ENCODE measurements at places on chromosomes 3 and 15.

DNA sequence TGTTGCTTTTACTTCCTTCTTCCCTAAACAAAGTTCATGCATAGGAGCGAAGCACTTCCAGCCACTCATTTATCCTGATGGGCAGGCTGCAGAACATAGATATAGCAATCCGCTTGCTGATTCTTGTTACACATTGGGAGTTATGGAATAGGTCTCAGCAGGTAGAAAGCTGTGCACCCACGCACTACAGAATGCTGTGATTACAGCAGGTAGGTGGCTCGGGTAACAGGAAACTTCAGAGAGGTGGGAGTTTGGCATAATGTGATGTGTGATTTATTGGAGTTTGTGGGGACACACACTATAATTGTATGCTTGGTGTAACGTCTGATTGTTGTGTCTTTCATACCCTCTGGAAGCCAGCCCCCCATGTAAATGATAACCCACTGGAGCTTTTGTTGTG, 99.2 kb upstream of the MEIS2 start:
- DNase-seq = no peak

GRCh38 chr3:158625881-158626280, 18.4 kb upstream of the GFM1 start:
- DNase-seq = no peak

DNA sequence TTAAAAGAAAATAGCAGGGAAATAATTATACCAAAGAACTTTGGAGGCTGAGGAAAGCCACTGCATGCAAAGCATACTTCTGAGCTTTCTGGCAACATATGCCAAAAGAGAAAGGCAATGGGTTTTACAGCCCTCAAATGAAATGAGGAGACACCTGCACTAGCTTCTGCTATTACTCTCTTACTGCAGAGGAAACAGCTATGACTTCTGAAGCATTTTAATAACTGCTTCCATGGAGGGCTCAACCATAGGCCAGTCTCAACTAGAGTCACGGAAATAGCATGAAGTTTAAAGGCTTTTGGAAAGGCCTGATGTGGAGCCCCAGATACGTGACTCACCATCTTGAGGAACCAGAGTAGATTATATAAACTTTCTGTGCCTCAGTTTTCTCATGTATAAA, 114.8 kb downstream of the OXNAD1 start:
- no peak for DNase-seq

DNA sequence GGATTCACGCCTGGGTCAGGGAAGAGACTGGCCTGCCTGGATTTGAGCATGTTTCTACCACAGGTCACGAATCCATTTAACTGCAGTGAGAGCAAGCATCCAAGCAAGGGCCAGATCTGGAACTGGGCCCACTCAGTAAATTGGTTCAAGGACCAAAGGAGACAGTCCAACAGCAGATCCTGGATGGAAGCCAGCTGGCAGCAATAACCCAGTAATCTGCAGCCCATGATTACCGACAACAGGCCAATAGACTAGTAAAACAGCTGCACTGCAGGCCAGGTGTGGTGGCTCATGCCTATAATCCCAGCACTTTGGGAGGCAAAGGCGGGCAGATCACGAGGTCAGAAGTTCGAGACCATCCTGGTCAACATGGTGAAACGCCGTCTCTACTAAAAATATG, 11.8 kb downstream of the SAMD7 start:
- peak; percentile 37 for DNase-seq

DNA sequence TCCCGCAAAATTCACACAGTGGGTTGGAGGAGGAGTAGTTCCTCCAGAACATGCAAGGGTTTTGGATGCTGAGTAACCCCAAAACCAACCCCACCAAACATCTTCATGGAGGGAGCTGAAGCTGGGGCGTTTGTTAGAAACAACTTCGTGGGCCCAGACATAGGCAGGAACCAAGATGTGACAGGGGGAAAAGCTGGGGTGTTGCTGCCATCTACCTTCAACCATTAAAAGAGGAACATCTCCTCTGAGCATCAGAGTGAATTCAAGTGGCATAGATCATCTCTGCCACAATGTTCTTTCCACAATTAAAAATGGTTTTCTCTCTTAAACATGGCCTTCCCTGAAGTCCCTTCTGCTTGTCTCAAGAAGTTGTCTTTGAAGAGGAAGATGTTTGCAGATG, 20.5 kb downstream of the SIDT1 start:
- DNase-seq = no peak

- no peak for DNase-seq
These were observed 70.5 kb downstream of the KLHL25 start for GRCh38 chr15:85723960-85724945.

DNA sequence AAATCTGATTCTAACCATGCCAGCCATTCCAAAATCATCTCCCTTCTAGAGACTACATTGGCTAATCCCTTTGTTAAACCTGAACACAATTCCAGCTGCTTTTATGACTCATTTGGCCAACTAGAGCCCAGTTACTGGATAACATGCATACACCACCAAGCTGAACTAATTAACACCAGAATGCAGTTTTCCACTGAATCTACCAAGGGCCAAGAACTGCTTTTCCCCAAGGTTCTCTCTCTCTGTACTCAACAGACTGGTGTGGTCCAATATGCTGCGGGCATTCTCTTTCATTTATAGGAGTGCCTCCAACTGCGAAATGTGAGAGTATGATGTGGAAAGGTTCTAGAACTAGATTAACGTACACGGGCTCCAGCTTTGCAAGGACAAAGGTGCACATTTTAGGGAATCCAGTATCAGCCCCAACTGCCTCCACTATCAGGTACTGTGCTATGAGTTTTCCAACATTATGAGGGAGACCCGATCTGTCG, 1.5 kb downstream of the CHSY1 start:
- peak; percentile 92 for DNase-seq

DNA sequence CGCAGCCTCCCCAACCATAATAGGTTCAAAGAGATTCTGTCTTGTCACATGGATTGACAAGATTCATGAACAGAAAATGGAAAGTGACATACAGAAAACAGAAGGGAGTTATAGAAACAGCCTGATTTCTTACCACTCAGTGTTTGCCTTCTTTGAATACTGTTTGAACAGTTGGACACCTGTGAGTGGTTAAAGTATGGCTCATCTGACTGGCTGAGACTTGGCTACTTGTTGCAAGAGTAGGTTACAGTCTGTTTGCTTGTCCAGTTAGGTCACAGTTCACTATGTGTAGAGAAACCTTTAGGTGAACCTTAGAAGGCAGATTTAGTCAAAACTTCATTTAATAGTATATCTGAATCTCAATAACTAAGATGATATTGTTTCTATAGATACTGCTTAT, 1003.9 kb upstream of the EPHA6 start:
- DNase-seq = no peak

DNA sequence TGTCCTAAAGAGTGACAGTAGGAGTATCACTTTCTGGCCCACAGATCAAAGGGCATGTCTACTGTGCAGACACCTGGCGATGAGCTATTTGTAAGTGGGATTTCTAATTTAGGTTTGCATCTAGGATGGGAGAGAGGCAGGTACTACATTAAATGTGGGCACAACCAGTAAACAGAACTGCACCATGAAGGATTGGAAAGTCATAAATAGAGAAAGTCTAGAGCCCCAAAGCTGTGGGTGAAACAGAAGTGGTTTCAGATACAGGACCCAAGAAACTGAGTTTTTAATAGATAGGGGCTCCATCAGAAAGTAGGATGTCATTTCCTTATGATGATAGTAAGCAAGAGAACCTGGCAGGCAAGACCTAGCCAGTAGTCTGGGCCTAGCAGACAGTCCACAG, 35.2 kb upstream of the SPPL2A start:
- DNase-seq = no peak

- no peak for DNase-seq
These were observed 7.7 kb upstream of the STARD5 start for GRCh38 chr15:81331600-81331999.

DNA sequence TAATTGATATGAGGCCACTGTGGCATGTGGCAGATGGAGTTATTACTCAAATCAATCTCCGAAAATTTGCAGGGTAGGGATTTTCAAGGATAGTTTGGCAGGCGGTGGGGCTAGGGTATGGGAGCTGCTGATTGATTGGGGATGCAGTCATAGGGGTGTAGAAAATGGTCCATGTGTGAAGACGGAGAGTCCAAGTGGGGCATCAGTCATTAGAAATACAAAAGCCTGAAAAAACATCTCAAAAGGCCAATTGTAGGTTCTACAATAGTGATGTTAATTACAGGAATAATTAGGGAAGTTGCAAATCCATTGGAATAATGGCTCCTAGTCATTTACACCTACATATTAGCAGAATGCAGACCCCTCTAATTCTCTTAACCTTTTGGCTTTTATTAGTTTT, 4.9 kb downstream of the LEKR1 start:
- DNase-seq = no peak

- no peak for DNase-seq
These were observed 106.0 kb downstream of the PTPRG start for GRCh38 chr3:61667383-61667782.

DNA sequence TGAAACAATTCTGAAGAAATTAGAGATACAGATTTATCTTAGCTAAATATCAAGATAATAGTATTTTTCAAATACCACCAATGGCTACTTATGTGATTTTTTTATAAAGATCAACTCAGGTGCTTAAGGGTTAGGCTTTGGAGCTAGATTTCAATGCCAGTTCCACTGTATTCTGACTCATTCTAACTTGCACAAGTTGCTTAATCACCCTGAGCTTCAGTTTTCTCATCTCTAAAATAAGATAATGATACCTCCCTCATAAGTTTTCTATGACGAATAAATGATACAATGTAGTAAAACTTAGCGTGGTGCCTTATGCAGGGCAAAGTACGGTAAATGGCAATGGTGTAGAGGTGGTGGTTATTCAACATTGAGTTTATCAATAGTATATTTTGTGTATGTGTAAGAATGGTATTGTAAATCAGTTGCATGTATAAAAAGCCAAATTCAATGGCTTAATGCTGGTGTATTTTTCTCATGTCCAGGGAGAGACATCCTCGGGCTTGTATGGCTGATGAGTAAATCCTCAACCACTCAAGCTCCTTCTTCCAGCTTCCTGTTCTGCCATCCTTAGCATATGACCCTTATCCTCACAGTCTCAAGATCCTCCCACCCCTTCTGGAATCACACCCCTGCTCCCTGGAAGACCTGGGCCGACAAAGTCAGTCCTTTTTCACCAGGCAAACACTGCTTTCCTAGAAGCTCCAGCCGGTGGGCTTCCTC, 505.9 kb upstream of the CFAP20DC start:
- peak; percentile 72 for DNase-seq

DNA sequence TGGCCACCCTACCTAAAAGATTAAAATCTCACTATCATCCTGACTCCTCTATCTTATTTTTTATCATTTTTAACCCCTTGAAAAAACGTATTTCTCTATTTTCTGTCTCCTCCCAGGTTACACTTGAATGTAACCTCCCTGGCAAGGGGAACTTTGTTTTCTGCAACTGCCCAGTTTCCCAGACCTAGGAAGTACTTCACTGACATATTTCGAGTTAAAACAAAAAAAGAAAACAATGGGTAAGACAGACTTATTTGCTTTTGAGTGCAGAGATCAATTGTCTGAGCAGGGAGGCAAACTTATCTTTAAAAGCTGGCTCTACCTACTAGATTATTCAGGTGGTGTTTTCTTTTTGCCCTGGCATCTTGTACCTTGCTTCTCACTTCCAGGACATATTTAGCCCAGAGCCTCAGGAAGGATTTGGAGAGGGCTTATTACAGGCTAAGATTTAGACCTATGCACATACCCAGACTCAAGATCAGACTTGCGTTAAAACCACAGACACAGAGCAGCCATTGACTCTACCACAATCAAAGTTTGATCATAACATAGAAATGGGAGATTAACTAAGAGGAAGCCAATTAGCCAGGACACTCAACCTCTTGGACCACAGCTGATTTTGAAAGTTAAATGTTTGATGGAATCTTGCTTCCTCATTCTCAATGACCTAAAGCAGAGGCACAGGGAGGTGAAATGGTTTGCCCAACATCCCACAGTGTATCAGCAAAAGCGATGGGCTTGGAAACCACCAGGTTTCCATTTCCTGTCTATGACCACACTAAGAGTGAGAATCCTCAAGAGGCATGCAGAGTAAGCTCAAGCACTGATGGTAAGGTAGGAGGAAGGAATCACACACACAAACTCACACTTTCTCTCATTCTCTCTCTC, 169.5 kb upstream of the THBS1 start:
- peak; percentile 28 for DNase-seq
